ENCODE measurements at places on chromosomes 1 and 21.

DNA sequence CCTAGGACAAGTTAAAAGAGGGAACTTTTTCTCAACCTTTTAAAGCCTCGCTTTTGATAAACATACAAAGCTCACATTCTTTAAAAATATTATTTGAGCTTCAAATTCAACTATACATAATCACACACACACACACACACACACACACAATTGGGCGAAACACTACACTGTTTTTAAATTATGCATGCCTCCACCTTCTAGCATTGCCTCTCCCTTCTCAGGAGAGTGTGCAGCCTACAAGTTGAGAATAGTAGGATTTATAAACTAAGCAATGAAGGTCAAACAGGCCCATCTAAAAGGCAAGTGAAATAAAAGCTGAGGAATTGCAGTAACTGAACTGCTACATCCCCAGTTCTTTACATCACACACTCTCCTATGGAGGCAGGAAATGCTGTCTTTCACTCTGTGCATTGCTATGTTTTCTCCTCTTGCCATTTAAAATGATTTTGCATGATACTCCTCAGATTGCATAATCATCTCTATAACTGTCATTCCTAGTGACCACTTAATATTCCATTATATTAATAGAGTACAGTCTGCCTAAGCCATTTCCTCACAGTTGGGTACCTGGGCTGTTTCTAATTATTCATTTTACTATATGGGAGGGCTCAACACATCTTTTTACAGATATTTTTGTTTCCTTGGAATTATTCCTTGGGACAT is 92.5 kb upstream of the KCNE2 start:
- DNase-seq = no peak

DNA sequence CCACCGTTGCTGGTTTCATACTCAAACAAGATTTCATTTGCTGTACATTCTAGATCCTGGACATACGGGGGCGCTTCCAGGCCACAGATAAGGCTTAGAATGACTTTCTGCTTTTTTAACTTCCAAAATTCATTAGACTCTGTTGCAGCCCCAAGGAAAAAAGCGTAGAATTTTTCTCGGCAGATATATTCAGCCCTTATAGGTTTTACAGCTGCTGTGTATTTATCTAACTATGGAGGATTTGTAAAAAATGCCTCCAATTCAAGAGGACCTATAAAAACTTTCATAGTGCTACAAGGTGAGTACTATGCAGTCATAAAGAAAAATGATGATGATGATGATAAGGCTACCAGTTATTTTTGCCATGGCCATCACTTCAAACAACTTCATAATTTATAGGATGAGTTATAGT is 51.6 kb downstream of the SLC30A10 start:
- no peak for DNase-seq

DNA sequence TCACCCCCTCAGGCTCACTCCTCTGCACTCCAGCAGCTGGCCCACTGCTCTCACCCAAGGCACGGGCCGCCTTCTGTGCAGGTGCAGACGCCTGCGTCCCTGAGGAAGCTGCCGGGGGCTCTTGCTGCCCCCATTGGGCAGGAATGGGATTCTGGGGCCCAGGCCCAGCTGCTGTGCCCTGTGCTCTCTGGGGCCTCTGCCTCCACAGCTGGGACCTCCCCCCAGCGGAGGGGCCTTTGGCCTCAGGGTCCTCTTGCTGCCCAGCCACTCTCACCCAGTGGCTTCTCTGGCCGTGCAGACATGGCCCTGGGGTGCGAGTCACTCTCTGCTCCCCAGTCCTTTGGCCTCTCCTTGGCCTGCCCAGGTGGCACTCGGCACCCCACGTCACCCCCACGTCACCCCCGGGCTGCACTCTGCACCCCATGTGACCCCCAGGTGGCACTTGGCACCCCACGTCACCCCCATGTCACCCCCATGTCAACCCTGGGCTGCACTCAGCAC is 19.1 kb upstream of the LRRC3 start:
- no peak for DNase-seq

GRCh38 chr1:21229246-21230000 is 52.7 kb upstream of the EIF4G3 start:
- no peak for DNase-seq

DNA sequence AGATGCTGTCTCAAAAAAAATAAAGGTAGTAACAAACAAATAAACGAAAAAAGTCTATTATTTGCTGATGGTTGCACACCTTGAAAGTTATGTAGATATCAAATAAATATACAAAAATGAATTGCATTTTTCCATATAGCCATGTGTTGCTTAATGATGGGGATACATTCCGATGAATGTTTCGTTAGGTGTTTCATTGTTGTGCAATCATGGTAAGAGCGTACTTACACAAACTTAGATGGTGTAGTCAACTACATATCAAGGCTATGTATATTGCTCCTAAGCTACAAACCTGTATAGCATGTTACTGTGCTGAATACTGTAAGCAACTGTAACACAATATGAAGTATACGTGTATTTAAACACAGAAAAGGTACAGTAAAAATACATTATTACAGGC is 34.4 kb downstream of the AHCTF1 start:
- no peak for DNase-seq

DNA sequence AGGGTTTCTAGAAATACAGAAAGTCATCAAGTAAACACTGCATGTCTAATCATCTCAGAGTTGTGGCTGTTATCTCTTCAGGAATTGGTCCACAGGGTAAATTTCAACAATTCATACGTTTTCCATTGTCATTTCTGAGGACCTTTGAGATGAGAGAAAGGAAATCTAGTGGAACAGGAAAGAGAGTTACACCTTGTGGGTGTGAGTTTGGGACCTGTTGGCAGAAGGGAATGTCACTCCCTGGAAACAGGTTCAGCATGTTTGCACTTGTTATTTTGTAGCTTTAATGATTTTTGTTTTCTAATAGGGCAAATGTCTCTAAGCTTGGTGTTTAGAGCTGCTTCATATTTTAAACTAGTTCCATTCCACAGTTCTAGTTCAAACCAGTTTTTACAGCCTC is 5.6 kb downstream of the TMEM167B start:
- no peak for DNase-seq

DNA sequence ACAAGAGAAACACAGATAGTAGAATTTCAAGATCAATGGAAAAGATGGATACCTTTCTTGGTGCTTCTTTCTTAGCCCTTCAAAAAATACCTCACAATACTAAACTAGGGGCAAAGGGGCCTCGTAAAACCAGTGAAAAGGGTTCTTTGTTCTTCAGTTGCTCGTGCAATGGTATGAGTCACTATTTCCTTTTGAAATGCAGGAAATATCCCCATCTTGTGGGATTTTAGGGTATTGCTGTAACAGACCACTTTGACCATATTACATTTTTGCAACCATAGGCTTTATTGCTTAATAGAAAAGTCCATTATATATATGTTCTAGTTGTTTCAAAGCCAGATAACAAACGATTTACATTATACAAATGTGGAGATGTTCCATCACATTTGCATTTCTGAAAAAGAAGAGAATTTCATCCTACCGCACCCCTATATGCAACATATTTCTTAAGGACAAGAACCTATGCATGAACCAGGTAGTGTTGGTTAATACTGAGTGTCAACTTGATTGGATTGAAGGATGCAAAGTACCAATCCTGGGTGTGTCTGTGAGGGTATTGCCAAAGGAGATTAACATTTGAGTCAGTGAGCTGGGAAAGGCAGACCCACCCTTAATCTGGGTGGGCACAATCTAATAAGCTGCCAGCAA is 88.6 kb upstream of the PKN2 start:
- no peak for DNase-seq

DNA sequence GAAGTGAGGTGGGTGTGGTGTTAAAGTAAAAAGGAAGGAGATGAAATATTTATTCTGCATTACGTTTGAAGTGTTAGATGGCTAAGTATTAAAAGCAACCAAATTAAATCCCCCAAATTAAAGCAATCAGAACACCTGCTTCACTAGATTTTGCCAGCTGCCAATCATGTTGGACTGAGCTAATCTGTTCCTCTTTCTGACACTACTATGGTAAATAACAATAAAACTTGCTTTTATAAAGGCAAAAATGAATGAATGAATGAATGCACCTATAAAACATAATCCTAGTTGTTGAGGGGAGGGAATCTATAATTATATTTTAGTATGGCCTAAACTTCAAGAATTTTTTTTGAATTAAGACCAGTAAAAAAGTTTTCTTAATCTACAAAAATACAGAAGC is 51.0 kb downstream of the RAB3GAP2 start:
- DNase-seq = no peak
